ENCODE measurements at places on chromosomes 7 and 10.

DNA sequence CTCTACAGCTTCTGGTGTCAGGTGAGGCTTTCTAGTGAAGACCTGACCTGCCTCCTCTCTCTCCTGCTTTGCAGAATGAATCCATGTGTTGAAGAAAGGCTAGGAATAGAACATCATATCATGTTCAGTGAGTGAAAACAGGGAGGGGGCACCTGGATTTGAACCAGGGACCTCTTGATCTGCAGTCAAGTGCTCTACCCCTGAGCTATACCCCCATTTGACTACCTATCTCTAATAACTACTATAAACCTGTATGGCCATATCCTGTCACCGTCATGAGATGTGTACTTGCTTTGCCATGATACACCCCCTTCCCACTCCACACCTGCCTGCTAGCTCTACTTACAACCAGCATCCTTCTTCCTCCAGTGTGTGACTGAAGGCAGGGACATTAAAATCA lies 91.3 kb upstream of the ZNF746 start:
- DNase-seq: no peak

DNA sequence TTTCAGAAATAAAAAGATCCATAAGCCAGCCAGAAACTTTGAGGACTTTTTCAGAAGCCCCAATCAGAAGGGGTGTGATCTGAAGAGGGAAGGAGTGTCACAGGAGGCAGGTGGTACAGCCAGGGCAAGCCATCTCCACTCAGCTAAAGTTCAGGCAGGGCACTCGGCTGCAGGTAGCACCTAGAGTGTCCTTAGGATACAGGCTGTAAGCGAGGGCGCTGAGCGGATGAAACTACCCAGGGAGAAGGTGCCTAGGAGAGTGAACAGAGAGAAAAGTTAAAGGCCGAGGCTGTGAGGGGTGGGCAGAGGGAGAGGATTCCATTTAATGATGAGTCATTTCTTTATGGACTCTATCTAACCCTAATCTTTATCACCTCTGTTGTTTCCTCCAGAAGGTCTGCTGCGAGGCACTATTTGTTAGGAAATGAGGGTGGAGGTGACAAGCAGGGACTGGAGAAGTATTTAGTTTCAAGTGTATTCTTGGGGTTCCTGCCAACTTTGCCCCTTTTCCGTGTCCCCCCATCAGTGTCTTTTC lies 29.8 kb upstream of the ZCCHC24 start:
- no peak for DNase-seq

GRCh38 chr7:22438994-22439393 lies 61.0 kb downstream of the STEAP1B start:
- DNase-seq: no peak

DNA sequence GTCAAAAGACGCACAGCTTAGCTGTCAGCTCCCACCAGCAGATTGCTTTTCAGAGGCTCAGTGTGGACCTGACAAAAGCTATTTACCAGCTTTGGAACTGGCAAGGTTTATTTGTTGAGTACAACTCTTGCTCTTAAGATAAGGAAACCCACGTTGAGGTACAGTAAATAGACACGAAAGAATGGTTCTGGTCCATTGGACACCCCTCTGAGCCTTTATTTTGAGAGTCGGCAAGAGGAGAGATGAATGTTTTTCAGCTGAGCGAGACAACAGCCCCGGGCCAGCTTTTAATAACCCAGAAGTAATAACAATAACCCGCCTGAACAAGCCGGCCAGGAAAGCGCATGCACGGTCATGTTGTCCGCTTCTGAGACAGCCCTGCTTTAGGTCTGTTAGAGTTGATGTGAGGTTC lies 49.0 kb downstream of the WNT2 start:
- DNase-seq: no peak

- DNase-seq: no peak
Measured at GRCh38 chr10:31431021-31431420, 112.0 kb downstream of the ZEB1 start.

- no peak for DNase-seq
Measured at GRCh38 chr10:20303453-20304152, 487.4 kb downstream of the PLXDC2 start.

DNA sequence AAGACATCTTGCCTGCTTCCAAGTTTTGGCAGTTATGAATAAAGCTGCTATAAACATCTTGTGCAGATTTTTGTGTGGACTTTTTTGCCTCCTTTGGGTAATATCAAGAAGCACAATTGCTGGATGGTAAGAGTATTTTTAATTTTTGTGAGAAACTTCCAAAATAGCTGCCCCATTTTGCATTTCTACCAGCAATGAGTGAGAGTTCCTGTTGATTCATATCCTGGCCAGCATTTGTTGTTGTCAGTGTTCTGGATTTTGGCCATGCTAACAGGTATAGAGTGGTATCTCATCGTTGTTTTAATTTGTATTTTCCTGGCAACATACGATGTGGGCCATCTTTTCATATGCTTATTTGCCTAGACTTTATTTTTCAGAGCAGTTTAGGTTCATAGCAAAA lies 53.9 kb downstream of the BTAF1 start:
- DNase-seq: no peak

DNA sequence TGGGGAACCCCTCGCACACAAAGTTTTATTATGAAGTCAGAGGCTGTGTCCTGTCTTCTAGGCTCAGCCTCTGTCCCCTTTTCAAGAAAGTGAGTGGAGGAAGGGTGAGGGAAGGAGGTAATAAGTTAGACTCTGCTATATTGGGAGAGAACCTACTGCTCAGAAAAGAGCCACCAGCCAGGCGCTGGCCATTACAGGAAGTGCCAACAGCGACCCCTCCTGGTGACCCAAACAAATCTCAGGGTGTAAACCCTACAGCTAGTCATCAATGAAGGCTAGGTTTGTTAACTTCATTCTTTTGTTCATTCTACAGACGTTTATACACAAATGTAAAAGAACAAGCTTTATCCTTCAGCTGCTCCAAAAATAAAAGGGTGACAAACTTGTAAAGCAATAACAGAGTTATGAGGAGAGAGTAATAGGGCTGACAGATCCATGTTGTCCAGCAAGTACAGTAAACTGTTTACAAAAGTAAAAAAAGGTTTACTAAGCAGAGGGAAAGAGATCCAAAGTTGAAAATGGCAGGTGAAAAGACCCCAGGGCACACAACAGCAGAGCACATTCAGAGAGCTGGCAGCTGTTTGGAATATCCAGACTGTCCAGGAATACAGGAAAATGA lies 82.7 kb downstream of the FAM204A start:
- no peak for DNase-seq

- DNase-seq: no peak
Measured at GRCh38 chr10:68938117-68938516, 17.9 kb upstream of the DDX21 start.

GRCh38 chr7:155360495-155361345 lies 63.0 kb downstream of the INSIG1 start:
- DNase-seq: no peak

- no peak for DNase-seq
Measured at GRCh38 chr10:3987143-3987974, 202.3 kb upstream of the KLF6 start.

- DNase-seq: no peak
Measured at GRCh38 chr7:50667789-50668226, 102.6 kb upstream of the DDC start.

- no peak for DNase-seq
Measured at GRCh38 chr7:54839575-54840213, 80.7 kb upstream of the SEC61G start.

GRCh38 chr10:91345716-91346115 lies 64.4 kb upstream of the HECTD2 start:
- no peak for DNase-seq

- peak; percentile 80 for DNase-seq
Measured at GRCh38 chr7:78019447-78020135, 221.0 kb downstream of the PHTF2 start.

DNA sequence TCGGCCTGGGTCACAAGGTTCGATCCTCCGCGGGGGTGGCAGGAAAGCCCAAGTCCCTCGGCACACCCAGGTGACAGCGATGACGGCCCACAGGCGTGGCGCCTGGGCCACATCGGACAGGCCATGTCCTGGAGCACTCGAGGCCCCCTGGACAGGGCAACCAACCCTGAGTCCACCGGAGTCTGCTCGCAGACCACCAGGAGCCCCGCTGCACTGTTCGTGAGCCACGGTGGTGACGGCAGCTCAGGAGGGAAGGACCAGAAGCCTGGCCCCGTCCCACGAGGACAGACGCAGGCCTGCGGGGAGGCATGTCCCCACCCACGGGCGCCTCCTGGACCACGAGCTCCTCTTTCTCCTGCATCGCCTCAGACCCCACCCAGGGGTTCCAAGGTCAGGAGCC lies 22.4 kb upstream of the GPR146 start:
- DNase-seq: no peak

DNA sequence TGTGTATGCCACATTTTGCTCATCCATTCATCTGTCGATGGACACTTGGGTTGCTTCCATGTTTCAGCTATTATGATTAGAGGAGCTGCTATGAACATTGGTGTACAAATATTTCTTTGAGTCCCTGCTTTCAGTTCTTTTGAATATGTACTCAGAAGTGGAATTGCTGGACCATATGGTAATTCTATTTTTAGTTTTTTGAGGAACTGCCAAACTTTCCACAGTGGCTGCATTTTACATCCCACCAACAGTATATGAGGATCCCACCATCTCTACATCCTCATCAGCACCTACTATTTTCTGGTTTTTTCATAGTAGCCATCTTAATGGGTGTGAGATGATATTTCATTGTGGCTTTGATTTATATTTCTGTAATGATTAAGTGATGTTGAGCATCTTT lies 44.7 kb upstream of the ZMIZ2 start:
- no peak for DNase-seq

GRCh38 chr10:47040041-47040491 lies 128.8 kb downstream of the PTPN20 start:
- DNase-seq: no peak

GRCh38 chr10:118633786-118634185 lies 38.3 kb upstream of the PRLHR start:
- DNase-seq: no peak

DNA sequence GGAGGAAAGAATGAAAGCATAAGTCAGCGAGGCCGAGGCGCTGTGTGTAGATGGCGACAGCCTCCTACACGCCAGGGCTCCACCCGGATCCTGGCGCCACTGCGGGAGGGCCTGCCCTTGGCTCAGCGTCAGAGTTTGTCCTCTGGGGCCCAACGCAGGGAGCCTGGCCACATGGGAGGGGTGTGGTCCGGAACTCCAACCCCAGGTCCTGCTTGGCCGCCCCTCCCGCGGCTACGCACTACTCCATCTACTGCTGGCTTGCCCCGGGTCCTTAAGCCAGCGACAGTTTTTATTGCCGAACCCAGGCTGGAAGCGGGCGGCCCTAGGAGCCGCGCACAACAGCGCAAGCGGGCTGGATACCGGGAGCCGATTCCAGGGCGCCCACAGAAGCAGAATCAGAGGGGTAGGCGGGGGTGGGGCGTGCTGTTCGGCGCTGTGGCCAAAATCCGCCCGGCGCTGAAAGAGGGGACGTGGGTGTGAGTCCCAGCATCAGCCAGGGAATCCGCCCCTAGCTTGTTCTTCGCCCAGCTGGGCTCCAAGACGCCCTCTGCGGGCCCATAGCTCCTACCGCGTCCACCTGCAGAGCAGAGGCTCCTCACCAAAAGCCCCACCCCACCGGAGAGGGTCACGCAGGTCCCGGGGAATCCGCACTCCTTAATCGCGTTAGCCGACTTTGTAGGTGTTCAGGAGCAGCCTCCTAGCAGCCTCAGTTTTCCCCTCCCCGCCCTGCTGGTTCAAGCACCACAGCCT lies 4.5 kb downstream of the KAZALD1 start:
- no peak for DNase-seq

- DNase-seq: peak; percentile 14
Measured at GRCh38 chr10:15585303-15585715, 134.4 kb downstream of the ITGA8 start.

DNA sequence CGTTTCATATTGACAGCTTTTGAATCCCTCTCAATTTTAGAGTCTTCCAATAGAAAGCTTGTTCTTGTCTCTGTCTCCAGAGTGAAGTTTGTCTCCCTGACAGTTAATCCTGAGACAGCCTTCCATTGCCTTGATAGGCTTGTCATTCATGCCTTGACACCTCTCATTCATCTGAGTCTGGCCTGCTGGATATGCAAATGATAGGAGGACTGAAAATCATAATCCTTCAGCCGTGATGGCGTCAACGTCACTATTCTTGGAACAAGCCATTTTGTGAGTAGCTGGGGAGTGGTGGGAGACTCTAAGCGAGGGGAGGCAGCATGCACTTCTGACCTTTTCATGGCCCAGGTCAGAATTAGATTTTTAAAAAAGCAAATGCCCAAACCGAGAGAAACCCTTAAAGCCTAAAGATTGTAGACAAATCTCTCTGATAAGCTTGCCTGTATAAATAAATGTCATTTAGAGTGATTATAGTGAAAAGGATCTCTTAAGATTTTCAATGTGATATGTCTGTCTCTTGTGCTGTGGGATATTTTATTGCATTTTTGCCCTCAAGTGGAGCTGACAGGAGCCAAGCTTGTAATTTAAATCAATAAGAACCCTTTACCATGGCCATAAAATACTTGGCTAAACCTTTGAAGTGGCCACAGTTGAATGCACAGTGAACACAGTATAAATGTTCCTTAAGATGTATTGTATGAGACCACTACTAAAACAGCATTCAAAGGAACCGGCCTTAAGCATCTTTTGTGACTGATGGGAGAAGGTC lies 148.8 kb downstream of the SNX10 start:
- DNase-seq: no peak

DNA sequence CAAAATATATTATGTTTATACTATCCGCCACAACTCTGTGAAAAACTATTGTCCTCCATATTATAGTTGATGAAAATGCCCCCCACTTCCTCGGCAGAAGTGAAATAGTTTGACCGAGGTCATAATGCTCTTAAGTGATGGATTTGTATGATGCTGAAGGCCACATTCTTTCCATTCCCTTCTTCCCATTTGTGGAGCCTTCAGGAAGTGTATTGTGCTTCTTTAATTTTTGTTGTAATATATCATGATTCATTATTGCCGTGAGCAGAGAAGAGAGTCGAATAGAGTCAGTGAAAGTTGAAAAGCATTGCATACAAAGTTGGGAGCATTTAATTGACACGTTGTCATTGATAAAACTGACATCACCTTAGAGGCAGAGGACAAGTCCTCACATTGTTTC lies 460.3 kb downstream of the SUGCT start:
- no peak for DNase-seq

DNA sequence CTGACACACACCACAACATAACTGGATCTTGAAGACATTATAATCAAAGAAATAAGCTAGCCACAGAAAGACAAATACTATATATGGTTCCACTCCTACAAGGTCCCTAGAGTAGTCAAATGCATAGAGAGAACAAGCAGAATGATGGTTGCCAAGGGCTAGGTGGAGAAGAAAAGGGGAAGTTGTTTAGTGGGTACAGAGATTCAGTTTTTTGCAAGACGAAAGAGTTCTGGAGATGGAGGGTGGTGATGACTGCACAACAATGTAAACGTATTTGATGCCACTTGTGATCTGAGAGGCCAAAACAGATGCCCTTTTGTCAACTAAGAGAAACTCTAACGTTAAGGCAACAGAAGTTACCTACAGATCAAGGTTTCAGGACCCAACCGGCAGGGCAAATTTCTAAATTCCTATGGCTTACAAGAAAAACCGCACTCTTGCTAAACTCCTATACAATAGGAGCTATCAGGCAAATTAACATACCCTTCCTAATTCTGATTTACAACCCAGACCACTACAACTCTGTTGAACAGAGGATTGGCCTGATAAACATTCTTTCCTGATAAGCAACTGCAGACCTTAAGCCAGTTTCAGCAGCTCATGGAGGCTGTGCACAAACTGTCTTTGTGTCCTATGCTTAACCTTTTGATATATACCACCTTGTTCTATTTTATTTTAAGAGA lies 69.0 kb downstream of the FAM107B start:
- DNase-seq: no peak

GRCh38 chr10:16441173-16441840 lies 4.5 kb downstream of the PTER start:
- DNase-seq: no peak
